ENCODE measurements at places on chromosomes 16 and 17. TPM values are rescaled to one million over a fixed set of nuclear protein-coding genes. Genes with fewer than 3 reads are reported as not detected.

DNA sequence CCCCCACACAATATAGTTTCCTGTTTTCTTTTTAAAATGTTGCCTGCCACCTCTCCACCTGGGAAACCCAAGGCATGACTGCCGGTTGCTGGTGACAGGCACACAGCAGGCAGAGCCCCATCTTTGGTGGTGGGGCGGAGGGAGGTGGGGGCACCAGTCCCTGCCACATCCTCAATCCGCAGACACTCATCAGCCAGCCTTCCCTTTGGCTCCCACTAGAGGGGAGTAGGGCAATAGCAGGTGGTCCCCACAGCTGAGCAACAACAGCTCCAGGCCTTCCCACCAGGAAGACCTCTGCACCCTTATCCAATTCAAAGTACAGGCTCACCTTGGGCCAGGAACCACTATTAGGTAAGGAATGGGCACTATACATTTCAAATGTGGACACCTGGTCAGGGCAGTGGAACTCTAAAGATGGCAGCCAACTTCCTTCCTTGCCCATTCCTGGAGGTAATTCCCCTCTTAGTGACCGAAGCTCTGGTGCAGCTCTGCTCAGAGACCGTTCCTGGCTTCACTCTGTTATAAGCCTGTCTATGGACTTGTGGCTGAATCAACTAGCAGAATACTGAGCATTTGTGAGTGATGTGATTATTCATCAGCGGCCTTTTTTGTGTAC is 13.9 kb downstream of the RECQL5 start:
- no peak for DNase-seq

- no peak for DNase-seq
These were observed 12.0 kb upstream of the TRPV1 start for GRCh38 chr17:3621146-3621720.

DNA sequence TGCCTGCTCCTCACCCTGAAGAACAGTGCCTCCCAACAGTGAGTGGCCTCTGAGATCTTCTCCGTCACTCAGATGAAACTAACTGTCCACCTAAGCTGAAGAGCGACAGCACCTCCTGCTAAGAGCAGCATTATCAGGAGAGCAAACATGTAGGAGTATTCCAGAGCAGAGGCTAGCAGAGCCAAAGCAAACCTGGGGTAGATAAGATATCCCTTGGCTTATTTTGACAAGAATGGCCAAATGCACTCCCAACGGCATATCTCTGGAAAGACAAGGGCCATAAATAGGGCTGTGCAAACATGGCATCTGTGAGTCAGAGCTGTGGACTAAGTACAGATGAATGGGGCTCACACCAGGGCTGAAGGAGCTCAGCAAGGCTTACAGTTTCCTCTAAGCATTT is 96.3 kb downstream of the NDEL1 start:
- DNase-seq, result no peak

DNA sequence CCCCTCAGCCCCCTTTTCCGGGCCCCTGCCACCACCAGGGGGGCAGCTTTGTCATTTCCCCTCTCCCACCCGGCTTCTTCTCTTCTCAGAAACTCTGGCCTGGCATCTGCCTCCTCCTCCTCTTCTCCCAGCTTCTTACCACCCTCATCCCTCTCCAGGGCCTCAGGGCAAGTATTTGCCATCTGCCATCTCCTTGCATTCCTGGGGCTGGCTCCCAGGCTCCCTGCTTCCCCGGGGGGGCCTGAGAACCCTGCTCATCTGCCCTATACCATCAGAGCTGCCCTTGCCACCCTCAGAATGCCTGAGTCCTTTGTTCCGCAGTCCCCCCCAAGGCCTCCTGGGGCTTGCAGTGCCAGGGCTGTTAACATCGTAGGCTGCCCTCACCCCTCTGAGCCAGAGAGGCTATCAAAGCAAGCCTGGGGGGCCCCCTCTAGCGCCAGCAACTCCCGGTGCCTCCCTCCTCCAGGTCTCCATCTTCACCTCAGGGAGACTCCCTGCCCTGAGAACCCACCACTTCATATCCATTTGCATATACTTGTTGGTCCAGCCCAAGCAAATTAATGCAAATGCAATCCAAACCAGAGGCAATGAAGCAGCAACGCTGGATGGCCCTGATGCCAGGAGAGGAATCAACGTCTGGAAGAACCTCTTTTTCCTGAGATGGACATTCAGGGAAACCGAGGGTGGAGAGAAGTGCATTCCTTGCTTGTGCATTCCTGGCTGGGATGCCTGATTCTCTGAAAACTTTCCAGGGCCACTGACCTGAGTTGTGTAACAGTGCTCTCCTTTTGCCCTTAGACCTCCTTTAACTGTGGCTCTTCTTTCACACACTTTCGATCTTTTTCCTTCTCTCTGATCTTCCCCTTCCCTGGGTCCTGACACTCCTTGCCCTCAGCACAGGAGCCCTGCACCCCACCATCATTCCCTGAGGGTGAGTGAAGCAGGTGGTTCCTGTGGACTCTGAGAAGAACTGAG is 20.7 kb upstream of the SP2 start:
- DNase-seq, result no peak

DNA sequence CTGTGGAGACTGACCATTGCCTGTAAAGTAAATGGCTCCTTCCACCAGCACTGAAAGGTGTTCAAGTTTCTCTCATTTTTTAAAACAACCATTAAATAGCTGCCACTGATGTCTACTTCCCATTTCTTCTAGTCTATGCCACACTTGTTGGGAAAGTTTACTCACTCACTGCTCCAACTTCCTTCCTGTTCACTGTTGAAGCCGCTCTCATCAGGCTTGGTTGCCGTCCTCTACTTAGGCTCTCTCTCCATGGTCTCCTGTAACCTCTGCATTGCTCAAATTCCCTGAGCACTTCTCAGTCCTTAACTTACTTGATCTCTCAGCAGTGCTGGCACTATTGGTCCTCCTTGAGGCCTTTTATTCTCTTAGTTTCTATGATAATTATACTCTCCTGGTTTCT is 32.4 kb downstream of the SNX11 start:
- no peak for DNase-seq

- DNase-seq, result no peak
These were observed 52.7 kb downstream of the HAPSTR1 start for GRCh38 chr16:9144106-9144505.

DNA sequence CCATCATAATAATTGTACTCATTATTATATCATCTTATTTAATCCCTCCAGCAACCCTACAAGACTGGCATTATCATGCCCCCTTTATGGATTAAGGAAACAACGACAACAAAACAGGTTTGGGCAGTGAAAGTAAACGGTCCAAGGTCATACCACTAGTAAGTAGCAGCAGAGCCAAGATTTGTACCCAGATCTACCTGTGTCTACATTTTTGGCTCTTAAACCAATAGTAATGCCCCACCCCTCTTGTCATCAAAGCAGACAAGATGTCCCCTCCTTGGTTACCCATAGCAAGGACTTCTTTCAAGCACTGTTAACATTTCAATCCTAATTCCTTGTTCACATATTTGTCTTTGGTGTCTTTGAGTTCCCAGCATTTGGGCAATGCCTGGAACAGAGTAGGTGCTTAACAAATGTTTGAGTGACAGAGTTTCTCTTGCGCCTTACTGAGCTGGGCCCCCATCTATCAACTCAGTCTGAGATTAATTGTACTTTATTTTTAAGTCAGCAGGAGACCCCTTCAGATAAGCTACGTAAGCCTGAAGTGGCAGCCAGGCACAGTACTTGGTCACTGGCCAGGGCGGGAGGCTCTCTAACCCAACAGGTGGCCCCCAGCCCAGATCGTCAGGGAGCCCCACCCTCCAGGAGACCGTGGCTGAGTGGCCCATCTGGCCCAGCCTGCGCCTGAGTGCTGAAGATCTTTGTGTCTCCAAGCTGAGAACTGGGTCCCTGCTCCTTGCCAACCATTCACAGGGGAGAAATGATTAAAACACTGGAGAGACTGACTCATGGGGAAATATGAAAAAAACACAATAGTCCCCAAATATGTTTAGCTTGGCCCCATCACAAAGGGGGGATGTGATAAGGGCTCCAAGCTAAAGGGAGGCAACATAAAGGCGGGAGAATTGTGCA is 75.8 kb downstream of the AXIN2 start:
- DNase-seq, result no peak

DNA sequence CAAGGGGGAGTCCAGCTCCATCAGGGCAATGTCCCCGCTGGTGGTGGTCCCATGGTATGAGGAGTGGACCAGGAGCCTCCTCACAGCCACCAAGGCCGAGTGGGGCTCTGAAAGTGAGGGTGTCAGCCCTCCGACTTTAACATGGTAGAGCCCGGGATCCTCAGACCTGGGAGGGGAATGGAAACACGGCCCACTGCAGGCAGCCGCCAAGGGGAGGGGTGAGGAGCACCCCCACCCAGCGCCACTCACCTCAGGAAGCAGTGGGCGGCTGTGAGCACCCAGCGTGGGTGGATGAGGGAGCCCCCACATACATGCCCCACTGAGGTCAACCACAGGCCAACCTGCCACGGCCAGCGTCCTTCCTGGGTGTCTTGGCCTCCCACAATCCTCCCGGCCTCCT is 10.8 kb downstream of the ZG16B start:
- DNase-seq, result no peak

GRCh38 chr16:66502020-66502913 is 47.7 kb downstream of the TK2 start:
- DNase-seq, result peak; percentile 52

- peak; percentile 44 for DNase-seq
These were observed 36.2 kb downstream of the USP10 start for GRCh38 chr16:84735849-84736586.

GRCh38 chr17:81285179-81285878 is 9.8 kb downstream of the SLC38A10 start:
- no peak for DNase-seq

- peak; percentile 12 for DNase-seq
These were observed 92.9 kb downstream of the GPR139 start for GRCh38 chr16:19980632-19981265.

GRCh38 chr16:47511882-47512281 is 50.8 kb downstream of the PHKB start:
- no peak for DNase-seq

- DNase-seq, result no peak
These were observed 15.6 kb downstream of the RND2 start for GRCh38 chr17:43040655-43041054.

- DNase-seq, result no peak
These were observed 30.2 kb downstream of the CDRT4 start for GRCh38 chr17:15437303-15437635.

- DNase-seq, result no peak
These were observed 12.5 kb upstream of the ATP2A3 start for GRCh38 chr17:3976675-3977171.

DNA sequence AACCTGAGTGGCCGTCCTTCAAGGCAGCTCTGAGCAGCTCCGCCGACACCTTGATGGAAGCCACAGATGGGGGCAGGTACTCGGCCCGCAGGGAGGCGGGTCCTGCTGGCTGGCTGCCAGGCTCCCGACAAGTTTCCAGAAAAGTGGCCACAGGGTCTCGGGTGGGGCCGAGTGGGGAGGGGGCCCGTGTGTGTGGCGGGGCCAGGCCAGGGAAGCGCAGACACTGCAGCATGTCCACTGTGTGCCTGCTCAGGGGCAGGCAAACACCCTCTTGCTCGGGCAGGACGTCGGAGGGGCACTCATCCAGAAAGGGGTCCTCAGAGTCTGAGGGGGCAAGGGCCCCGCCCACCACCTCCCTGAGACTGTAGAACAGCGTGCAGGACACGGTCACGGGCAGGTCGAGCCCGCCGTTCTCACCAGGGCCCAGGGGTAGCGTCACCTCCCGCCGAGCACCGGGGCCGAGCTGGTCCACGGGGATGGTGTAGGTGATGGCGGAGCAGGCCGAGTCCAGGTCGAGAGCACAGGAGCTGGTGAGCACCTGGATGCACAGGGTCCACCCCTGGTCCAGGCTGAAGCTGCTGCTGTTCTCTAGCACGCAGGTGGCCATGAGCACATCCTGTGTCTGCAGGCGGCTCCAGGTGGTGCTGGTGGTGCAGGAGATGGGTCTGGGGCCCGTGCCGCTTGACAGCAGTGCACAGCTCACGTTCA is 5.1 kb downstream of the FAAP100 start:
- no peak for DNase-seq

GRCh38 chr17:55411463-55411855 is 10.2 kb downstream of the MMD start:
- DNase-seq, result no peak

GRCh38 chr17:78940708-78941107 is 15.5 kb upstream of the TIMP2 start:
- DNase-seq, result no peak

- DNase-seq, result no peak
These were observed 112.2 kb upstream of the ZNF750 start for GRCh38 chr17:82952019-82952418.

DNA sequence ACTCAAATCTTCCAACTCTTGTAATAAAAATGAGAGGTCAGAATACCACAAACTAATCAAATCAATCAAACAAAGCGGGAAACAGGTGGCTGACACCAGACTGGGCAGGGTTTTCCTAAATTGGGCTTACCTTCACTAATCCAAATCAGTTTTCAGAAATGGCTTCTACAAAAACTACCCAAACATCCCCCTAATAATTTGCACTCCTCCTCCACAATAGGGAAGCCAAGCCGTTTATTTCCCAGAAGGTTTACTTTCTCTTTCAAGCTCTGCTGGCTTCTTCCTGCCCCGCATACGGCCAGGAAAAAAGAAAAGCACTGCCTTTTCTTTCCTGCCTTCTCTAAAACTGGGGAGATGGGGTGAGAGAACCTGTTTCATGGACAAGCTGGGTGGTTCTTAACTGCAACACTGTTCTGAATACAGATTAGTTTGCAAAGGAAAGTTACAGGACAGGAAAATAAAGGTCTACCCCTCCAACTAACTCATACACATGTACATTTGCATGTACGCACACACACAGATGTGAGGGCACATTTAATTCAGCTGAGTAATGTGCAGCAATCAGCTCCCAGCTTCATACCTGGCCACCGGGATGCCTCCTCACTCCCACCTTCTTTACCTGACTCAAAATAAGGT is 9.2 kb downstream of the STAT3 start:
- no peak for DNase-seq

DNA sequence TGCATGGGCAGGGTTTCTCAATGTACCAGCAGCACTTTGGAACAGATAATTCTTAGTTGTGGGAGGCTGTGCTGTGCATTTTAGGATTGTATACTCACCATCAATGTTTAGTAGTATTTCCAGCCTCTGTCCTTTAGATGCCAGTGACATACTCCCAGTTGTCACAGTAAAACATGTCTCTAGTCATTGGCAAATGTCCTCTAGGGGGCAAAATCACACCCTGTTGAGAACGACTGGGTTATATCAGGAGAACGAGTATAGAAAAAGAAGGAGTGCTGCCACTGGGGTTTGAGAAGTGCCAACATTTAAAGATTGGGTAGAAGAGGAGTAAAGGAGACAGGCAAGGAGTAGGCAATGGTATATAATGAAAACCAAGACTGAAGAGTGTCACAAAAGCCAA is 37.9 kb upstream of the SMIM36 start:
- DNase-seq, result peak; percentile 62

GRCh38 chr17:78323826-78324390 is 36.0 kb downstream of the SOCS3 start:
- DNase-seq, result no peak

- DNase-seq, result no peak
These were observed 8.1 kb upstream of the IGF2BP1 start for GRCh38 chr17:48989100-48989499.

GRCh38 chr17:21288571-21289017 is 4.1 kb downstream of the MAP2K3 start:
- DNase-seq, result peak; percentile 8

GRCh38 chr16:12775656-12776236 is 27.9 kb downstream of the CPPED1 start:
- no peak for DNase-seq

The EPN3 gene
- total RNA-seq, result not detected

The G6PC1 gene
- total RNA-seq, result not detected

The SLFN14 gene
- total RNA-seq, result not detected

The CD300H gene
- 0.78 TPM for total RNA-seq

The MYH2 gene
- not detected for total RNA-seq

The NKD1 gene
- total RNA-seq, result 0.21 TPM

The GPR179 gene
- total RNA-seq, result not detected

The ZNF597 gene
- total RNA-seq, result 0.90 TPM

The CCL13 gene
- total RNA-seq, result not detected
